HCEC 1CT (cell line): ENCODE measurements at places on chromosomes 7 and 10.

DNA sequence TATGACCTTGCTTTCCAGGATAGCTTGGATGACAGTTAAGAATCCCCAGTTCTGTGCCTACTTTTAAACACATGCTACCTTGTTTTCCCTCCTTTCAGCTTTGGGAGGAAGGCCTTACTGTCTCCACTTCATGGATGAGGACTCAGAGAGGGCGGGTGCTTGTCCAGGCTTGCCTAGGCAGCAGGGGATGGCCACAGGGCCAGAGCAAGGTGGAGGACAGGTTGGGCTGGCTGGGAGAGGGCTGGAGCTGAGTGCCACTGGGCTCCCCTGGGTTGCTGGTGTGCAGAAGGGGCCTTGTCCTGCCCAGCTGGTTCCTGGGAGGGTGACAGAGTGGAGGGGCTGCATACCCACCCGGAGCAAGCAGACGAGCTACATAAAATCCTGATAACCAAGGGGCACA is 117.8 kb downstream of the GRK5 start:
- DNase-seq = no peak

DNA sequence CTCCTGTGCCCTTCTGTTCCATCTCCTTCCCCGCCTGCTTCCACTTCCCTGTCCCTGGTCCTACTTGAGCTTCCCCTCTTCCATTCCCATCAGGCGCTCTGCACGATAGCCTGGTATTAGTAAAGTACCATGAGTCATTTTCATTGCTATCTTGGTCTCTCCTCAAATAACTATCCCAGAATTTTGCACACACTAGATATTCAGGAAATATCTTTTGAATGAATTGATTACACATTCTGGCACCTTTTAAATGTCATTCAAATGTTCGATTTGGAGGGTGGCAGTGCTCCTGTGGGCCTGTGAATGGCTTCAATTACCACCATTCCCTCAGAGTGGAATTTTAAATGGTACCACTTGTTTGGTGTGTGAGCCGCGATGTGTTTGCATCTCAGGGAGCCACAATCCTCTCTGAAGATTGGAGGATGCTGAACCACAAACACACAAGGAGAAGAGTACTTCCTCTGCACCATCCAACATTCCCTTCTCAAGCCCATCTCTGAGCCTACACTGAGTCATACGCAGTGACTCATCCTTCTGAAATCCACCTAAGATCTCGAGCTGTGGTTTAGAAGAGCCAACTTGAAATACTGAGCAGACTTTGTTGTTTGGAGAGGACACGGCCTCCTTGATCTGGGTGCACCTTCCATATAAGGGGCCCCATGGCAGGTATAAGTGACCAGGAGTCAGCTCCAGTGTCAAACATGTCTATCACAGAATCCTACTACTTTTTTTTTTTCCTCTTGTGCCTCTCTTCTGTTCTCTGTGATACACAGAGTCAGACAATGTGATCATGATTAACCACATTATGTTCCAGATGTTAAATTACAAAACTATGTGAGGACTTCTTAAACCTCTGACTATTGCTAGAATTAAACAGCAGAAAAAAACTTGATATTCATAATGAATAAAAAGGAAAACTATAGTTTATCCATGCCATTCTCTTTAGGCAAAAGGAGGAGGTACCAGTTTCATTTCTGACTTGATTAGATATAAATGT is 81.9 kb downstream of the BMPER start:
- DNase-seq = peak; percentile 100

GRCh38 chr7:100167912-100168323 is 499 bp downstream of the GAL3ST4 start:
- no peak for DNase-seq

- DNase-seq = no peak
Observed at GRCh38 chr7:132934017-132934416, 147.9 kb downstream of the CHCHD3 start.

- peak; percentile 32 for DNase-seq
Observed at GRCh38 chr7:143415742-143416397, 7.2 kb upstream of the EPHA1 start.

GRCh38 chr7:128827971-128828711 is 2.1 kb upstream of the FLNC start:
- DNase-seq = peak; percentile 80

GRCh38 chr10:614139-614711 is 75.2 kb downstream of the DIP2C start:
- no peak for DNase-seq

- no peak for DNase-seq
Observed at GRCh38 chr10:123392182-123392963, 238.2 kb downstream of the BUB3 start.

- peak; percentile 62 for DNase-seq
Observed at GRCh38 chr10:3622845-3623621, 162.0 kb downstream of the KLF6 start.

GRCh38 chr7:151286148-151286547 is 37.7 kb upstream of the SMARCD3 start:
- DNase-seq = no peak

GRCh38 chr7:94584113-94584512 is 71.8 kb downstream of the SGCE start:
- no peak for DNase-seq

GRCh38 chr10:6737080-6737641 is 157.1 kb upstream of the PRKCQ start:
- DNase-seq = peak; percentile 57

- DNase-seq = no peak
Observed at GRCh38 chr10:176677-177076, 41.4 kb downstream of the ZMYND11 start.

GRCh38 chr7:124489925-124490324 is 275.7 kb downstream of the GPR37 start:
- no peak for DNase-seq

DNA sequence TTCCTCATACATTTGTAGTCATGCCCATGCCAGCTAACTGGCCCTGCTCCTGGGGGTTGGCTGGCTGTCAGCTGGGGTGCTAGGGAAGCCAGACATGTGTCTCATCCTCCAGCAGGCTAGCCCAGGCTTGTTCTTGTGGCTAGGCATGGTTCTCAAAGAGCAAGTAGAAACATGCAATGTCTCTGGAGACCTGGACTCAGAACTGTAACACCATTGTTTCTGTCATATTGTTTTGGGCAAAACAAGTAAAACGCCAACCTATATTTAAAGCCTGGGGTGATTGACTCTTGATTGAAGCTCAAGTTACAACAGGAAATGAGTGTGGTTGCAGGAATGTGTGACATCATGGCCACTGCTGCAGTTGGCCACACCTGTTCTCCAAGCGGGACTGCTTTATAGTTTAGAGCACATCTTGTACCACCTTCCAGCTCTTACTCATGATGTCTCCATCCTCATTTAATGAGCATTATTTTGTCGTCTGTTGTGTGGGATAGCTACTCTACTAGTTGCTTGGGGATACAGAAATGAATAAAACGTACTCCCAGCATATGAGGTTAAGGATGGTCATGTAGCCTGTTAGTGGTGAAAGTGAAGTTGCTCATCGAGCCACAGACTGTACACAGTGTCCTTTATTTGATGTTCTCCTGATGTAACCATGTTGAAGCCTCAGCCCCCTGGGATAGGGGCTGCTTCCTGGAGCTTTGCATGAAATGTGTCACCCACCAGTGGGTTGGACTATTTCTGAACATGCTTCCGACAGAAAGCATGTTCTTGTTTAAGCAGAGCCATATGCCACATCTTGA is 168.4 kb downstream of the SORCS3 start:
- peak; percentile 1 for DNase-seq

DNA sequence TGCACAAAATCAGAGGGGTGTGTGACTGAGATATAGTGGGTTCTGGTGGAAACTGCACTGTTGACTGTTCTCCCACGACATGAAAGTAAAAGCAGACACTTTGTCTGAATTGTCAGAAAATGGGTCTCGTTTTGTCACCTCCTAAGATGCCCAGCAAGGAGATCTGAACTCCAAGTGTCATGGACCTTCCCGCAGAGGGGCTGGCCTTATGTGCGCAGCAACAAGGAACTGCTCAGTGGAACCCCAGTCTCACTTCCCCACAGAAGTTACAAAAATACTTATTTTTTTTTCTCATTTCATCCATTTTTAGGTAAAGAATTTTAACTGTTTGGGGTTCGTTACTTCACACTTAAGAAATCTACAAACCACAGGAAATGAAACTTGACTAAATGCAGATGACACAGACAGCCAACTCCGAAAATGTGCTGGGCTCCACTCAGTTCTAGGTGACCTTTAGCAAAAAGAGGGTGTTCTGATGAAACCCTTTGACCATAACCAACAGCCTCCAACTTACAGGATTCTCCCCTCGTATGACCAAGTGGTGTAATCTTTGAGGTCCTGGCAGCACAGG is 115.0 kb downstream of the FAM107B start:
- DNase-seq = peak; percentile 20

DNA sequence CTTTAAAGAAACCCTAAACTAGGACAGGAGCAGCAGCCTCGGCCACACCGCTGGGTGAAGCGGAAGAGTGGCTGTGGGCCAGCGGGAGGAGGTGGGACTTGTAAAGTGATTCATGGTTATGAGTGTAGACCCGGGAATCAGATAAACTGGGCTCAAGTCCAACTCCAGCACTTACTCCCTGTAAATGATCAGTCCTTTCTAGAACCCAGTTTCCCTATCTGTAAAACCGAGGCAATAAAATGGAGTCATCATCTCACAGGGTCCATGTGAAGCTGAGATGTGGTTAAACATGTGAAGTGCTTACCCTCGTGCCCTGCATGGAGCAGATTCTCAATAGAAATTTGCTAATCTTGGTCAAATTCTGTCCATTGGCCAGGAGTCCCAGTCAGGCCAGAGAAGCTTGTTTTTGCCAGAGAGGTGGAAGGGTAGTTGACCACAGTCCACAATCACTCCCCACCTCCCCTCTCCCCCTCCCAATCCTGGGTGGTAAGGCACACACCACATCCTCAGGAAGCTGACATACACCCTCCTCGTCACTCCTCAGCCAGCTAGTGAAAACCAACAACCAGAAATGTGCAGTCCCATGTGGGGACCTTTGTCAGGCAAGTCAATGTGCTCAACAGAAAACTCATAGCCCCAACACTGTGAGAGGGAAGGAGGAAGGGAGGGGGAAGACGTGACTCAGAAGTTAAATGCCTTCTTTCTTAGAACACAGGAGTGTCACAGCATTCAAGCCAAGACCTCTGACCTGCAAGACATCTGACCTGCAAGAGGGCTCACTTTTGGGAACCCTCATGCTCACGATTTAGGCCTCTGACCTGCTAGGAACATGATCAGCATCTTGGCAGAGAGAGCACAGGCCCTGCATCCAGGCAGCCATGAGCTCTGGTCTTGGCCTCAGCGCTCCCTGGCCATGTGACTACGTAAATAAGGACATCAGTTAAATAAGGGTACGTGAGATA is 145.1 kb downstream of the PLXNA4 start:
- peak; percentile 79 for DNase-seq

GRCh38 chr7:47197486-47197885 is 384.4 kb downstream of the TNS3 start:
- no peak for DNase-seq

GRCh38 chr7:142478479-142479220 is 220.8 kb upstream of the PRSS58 start:
- DNase-seq = peak; percentile 69

DNA sequence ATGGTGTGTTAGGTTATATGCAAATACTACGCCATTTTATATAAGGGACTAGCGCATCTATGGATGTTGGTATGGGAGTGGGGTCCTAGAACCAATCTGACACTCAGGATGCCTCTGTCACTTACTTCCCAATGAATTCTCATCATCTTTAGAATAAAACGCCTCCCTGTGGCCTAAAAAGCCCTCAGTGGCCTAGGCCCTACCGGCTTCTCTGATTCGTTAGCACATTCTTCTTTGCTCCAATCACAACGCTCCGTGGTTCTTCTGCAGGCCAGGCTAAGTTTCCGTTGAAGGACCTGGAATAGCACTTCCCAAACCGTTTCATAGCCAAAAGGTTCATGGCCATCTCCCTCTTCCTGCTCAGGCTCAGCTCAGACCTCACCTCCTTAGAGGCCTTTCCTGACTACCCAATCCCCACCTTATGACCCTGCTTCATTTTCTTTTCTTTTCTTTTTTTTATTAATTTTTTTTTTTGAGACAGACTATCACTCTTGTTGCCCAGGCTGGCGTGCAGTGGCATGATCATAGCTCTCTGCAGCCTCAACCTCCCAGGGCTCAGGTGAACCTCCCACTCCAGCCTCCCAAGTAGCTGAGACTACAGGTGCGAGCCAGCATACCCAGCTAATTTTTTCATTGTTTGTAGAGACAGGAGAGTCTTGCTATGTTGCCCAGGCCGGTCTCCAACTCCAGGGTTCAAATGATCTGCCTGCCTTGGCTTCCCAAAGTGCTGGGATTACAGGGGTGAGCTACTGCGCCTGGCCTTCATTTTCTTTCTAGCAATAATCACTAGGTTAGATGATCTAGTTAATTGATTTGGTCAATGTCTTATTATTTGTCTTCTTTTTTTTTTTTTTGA is 24.5 kb upstream of the YWHAG start:
- no peak for DNase-seq

DNA sequence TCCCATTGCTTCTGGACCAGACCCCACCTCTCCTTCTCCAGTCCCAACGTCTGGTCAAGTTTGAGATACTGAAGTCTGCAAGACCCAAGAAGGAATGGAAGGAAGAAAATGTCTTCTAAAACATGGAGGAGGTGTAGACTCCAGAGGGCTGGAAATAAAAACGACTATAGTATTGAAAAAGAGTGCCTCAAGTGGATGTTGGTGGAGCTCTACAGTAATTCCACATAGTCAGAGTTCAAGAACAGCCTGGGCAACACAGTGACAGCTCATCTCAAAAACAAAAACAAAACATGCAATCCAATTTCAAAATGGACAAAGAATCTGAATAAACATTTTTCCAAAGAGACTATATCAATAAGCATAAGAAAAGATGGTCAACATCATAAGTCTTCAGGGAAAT is 2.3 kb upstream of the PCGF6 start:
- no peak for DNase-seq

DNA sequence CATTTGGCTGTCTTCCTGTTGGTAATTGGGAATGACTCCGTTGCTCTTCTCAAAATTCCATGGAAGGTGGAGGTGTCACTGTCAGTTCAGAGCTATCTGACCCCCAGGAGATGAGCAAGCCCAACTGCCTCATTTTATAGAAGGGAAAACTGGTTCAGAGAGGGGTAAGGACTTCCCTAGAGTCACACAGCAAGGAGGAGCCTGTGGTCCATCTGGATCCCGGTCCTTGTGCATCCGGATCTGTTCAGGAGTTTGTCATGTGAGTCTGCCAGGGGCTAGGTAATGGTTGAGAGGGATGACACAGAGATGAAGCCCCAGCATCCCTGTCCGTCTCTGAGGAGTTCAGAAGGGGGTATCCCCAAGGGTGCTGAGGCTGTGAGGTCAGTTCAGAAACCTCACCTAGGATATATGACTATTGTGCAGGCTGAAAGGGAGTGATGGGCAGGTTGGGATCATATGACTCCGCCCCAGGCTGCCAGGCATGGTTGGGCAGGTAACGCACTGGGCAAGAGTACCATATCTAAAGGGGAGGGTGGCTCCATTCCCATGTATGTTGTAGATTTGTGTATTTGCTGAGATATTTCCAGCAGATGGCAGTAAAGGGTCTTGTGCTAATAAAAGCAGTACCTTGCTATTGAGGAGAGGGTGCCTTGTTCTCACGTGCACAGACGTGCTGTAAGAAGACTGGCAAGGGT is 16.0 kb upstream of the SLC29A3 start:
- peak; percentile 42 for DNase-seq

GRCh38 chr10:88828310-88828709 is 23.3 kb downstream of the ANKRD22 start:
- DNase-seq = peak; percentile 24

GRCh38 chr10:29685506-29685905 is 50.7 kb upstream of the SVIL start:
- no peak for DNase-seq

GRCh38 chr10:62860946-62861345 is 44.8 kb upstream of the EGR2 start:
- no peak for DNase-seq

GRCh38 chr7:36658335-36659171 is 65.7 kb downstream of the AOAH start:
- peak; percentile 95 for DNase-seq
